Adrenal gland (tissue), 19 donors: ENCODE measurements at places on chromosomes 4 and X.

GRCh38 chr4:39154009-39154408, 28.3 kb upstream of the WDR19 start:
- no peak for DNase-seq

DNA sequence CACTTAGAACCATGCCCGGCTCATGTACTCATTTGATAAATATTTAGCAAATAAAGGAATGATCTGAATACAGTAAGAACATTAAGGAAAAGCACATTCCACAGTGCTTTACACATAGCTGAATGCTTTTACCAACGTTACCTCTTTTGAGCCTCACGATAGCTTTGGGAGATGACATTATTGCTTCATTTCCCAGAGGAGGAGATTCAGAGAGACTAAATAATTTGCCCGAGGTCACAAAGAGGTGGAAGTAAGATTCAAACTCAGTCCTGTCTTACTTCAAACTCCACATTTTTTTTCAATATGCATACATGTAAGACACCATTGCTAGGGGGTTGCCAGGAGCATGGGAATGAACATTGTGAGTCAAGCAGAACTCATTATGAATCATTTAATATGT, 538.5 kb downstream of the BCOR start:
- DNase-seq, result no peak

DNA sequence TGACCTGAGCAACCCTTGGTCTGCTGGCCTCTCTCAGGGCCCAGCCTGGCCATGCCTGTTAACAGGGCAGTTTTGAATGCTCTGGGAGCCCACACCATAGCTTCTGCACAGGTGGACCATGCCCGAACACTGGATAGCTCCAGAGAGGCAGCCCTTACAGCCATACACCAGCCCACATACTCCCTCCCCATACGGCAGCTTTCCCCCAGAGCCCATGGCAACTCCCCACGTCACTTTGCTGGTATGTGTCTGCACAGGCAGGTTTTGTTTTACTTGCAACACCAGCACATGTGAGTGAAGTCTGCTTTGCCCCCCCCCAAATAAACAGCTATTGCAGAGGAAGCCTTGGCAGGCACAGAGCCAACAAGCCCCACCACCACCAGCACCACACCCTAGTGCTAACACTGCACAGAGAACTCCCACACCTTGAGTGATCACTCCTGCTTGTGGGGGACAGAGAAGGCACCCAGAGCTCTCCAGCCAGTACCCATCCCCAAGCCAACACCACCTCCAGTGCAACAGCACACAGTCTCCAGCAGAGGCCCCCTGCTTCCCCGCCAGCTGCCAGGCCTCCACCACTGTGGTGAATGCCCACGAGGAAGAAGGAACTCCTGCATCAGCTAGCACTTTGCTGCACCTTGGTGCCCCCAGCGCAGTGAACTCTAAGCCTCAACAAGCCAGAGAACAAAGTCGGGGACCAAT, 87.3 kb downstream of the STPG2 start:
- no peak for DNase-seq

DNA sequence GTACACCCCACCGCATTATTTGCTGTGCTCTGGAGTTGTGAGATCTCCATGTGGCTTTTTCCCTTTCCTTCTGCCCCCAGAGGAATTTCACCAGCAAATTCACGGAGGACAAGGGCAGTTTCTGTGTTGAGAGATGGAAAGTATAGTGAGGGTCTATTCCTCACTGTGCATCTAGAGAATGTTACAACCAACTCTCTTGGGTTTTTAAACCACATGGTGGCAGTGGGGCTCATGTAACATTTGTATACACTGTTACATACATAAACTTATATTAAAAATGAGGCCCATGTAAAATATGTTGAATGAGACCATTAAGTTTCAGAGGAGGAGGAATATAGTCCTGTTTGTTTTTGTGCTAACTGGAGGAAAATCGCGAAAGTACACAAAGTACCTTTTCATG, 909 bp upstream of the PRKG2 start:
- DNase-seq, result no peak

DNA sequence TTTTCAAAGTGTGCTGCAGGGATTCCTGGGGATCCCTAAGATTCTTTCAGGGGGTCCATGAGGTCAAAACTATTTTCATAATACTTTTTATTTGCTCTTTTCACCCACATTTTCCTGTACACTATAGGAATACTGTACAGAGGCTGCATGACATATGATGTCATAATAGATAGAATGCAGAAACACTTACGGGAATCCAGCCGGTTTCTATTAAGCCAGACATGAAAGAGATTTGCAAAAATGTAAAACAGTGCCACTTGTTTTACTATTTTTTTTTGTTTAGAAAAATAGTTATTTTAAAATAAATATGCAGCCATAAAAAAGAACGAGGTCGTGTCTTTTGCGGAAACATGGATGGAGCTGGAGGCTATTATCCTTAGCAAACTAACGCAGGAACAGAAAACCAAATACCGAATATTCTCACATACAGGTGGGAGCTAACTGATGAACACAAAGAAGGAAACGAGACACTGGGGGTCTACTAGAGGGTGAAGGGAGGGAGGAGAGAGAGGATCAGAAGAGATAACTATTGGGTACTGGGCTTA, 5.0 kb downstream of the ZFX start:
- DNase-seq, result no peak

- no peak for DNase-seq
Observed at GRCh38 chrX:70292788-70293187, 2.9 kb downstream of the KIF4A start.

DNA sequence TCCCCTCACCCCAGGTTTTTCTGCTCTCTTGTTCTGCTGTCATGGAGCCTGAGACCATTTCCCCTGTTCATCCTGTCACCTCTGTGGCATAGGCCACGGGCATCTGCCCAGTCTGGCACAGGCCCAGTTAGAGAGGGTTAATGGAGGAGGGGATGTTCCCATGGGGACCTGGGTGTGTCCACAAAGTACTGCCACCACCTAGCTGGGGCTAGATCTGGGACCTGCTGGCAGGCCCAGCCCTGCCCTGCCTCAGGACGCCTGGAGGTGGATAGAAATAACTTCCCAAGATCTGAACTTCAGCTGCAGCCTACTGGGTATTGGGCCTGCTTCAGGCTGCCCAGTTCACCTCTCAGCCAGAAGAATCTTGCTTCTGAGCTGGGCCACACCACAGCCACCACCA, 13.5 kb downstream of the EFNB1 start:
- DNase-seq, result no peak

GRCh38 chrX:22526339-22526738, 253.6 kb downstream of the CBLL2 start:
- no peak for DNase-seq

DNA sequence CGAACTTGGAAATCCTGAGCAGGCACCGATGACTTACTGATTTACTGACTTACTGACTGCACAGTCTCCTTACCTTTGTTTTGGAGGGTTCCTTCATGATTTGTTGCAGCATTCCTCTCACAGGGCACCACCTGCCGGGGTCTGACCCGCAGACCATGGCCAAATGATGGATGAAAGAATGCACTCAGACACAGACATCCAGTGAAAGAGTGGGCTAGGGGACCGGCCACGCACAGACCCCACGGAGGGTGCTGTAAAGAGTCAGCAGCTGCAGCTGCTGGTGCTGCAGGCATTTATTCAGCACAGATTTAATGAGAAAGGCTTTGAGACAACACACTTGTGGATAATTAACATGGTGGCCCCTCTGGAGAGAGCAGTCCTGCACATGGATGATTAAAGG, 3.4 kb downstream of the MAGEB5 start:
- no peak for DNase-seq

GRCh38 chrX:115177932-115178331, 11.3 kb upstream of the RBMXL3 start:
- DNase-seq, result no peak

DNA sequence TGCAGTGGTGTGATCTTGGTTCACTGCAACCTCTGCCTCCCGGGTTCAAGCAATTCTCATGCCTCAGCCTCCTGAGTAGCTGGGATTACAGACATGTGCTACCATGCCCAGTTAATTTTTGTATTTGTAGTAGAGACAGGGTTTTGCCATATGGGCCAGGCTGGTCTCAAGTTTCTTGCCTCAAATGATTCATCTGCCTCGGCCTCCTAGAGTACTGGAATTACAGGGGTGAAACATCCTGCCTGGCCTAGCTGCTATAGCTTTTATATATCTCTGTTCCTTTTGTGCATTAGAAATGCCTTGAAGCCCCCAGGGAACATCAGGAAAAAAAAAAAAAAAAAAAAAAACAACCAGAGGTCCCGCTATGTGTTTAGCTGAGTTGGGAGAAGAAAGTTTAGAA, 34.8 kb downstream of the UBE2K start:
- DNase-seq, result no peak

DNA sequence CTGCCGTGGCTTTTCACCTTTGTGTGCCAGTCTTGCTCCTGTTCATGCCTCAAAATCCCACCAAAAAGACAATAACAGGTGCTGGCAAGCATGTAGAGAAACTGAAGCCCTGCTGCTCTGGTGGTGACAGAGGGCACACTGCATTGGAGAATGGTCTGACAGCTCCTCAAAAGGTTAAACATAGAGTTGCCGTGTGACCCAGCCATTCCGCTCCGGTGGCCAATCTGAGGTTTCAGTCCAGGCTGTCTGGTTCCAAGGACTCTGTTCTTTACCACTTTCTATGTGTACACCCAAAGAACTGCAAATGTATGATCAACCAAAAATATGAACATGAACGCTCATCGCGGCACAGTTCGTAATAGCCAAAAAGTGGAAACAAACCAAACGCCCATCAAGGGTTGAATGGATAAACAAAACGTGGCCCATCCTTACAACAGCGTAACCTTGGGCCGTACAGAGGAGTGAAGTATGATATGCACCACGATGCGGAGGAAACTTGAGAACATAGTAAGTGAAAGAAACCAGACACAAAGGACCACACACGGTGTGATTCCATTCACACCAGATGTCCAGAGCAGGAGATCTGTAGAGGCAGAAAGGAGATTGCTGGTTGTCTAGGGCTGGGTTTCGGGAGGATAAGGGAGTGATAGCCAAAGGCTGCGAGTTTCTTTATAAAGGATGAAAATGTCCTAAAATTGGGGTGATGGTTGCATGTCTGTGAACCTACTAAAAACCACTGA, 33.6 kb upstream of the WFS1 start:
- DNase-seq, result no peak

DNA sequence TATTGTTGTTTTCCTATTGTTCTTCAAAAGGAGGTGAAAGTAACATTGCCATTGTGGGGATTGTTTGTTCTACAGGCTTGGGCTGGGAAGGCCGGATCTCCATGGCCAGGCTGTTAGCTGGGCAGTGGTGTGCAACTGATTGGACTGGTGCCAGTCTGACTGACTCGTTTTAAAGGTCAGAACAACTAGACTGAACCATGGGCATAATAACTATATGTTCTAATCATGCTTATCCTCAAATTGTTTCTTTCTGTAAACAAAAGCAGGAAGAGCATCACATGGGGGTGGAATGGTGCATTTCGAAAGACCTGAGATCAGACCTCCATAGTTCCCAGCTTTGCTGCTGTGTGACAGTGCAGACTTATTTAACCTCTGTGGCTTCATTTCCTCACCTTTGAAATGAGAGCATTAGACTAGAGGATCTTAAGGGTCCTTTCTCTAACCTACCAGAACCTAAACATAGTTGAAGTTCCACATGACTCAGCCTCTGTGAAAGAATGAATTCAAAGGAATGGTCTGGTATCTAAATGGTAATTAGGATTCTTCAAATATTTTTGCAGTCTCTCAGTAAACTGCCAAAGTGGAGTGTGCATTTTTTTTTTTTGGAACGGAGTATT, 66.7 kb upstream of the PGRMC2 start:
- DNase-seq, result peak; percentile 77

- peak; percentile 80 for DNase-seq
Observed at GRCh38 chrX:40465735-40466551, 114.8 kb upstream of the ATP6AP2 start.

DNA sequence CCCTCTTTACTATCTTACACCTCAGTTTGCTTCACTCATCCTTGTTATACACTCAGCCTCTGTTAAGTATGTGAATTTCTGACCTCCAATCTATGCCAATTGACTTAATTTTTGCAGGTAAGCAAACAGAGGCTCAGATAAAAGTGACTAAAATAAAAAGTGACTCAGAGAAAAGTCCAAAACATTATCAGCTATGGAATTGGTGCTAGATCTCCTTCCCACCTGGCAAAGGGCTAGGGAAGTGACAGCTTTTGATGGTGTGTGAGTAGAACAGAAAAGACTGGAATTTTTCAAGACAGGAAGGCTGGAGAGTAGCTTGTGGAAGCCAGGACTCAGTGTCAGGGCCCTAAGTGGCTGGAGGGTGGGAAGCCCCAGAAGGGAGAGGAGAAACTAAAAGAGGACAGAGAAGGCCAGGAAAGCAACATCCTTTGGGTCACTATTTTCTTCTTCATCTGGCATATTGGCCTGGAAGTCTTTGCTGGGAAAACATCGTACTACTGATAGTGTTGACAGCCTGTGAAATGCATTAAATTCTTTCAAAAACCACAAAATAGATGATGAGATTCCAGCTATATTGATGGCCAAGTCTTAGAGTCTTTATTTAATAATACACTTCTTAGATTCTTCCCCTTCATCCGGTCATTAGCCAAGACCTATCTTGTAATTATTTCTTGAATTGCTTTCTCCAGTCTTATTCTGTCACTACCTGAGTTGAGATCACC, 392.8 kb downstream of the RAPGEF2 start:
- DNase-seq, result no peak
